Globus pallidus (tissue), 1 donor: ENCODE measurements at places on chromosomes 3 and 15.
A peak's percentile ranks its signal among the peaks of the same experiment; 100 is the strongest.

GRCh38 chr3:42829628-42830436 lies 20.6 kb downstream of the ACKR2 start:
- DNase-seq, result no peak

- no peak for DNase-seq
Measured at GRCh38 chr15:97072545-97072944, 742.0 kb downstream of the NR2F2 start.

DNA sequence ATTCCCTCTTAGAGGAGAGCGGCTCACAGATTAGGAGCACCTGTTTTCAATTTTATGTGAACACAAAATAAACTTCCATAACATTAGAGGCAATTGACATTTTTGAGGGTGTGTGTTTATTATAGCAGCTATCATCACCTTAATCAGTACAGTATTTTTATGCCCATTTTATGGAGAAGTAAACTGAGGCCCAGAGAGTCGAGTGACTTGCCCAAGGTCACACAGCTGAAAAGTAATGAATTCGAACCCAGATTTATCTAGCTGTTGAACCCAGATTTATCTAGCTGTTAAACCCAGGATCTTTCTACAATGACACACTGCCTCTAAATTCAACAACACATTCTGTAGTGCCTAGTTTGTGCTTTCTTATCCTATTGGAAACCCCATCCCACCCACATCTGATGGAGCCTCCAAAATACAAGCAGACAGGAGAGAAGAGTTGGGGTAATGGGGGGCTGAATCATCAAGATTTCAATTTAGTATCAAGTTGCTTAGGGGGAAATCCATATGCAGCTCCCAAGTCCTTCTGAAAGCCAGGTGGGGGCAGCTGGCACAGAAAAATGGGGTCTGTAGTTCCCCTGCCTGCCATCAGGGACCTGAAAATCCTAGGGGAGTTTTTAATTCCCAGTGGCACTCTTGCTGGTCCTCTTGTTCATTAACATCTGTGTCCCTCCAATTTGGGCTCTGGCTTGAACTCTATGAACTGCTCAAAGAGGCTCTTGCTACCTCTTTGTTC lies 50.4 kb upstream of the TRA2B start:
- no peak for DNase-seq

DNA sequence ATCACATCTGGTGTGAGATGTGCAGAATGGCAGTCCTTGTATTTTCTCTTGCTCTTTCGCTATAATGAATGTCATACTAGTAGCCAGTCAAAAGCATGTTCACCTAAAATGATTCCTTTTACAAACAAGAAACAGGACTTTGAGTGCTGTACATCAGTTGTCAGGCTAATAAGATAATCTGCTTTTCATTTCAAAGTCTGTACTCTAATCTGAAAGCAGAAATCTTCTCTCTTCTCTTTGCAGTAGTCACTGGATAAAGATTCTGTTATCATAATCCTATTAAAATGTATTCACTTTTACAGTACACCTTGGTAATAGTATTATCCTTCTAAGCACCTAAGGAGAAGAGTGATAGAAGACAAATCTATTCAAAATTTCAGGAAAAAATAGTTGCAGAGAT lies 300.1 kb downstream of the MFSD1 start:
- no peak for DNase-seq

- no peak for DNase-seq
Measured at GRCh38 chr15:66092053-66093016, 161.2 kb downstream of the MEGF11 start.

DNA sequence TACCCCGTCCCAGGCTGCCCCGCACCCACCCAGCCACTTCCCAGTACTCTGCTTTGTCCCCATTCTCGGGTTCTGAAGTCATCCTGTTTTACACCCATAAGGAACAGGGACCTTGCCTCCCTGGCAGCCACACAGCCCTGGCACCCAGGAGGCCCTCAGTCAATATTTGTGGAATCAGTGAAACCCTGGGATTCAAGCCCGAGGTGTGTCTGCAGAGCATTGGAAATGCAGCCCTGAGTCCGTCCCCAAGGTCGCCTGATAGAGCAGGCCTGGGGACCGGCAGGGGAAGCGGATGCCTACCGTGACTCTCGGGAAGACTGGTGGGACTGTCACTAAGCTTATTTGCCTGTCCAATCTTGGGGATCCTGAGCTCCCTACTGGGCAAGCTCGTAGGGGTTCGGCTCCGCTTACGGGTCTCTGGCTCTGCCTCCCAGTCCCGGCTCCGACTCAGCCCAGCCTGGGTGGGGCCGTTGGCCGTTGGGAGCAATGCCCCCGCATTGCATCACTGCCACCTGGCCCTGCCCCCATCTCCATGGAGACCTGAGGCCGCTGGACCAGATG lies 64.4 kb upstream of the TAMM41 start:
- no peak for DNase-seq

- no peak for DNase-seq
Measured at GRCh38 chr15:36738817-36739216, 159.4 kb downstream of the CDIN1 start.

GRCh38 chr15:63519041-63519440 lies 14.6 kb downstream of the USP3 start:
- DNase-seq, result no peak

DNA sequence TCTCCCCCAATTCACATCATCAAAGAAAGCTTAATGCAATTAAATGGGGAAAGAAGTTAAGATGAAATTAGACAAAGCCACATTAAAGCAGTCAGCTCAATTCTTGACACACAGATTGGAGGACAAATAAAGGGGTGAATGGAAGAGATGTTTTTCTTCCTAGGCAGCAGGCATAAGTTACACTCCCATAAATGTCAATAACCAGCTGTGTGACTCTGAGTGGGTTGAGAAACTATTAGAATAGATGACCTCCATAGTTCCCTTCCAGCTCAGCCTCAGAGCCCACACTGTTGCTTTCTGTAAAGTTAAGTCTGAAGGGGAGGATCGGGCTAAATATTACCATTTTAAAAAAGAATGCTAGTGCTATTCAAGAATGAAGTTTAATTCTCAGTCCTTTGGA lies 71.0 kb downstream of the THBS1 start:
- no peak for DNase-seq

- DNase-seq, result no peak
Measured at GRCh38 chr3:13190378-13190765, 117.1 kb upstream of the IQSEC1 start.

DNA sequence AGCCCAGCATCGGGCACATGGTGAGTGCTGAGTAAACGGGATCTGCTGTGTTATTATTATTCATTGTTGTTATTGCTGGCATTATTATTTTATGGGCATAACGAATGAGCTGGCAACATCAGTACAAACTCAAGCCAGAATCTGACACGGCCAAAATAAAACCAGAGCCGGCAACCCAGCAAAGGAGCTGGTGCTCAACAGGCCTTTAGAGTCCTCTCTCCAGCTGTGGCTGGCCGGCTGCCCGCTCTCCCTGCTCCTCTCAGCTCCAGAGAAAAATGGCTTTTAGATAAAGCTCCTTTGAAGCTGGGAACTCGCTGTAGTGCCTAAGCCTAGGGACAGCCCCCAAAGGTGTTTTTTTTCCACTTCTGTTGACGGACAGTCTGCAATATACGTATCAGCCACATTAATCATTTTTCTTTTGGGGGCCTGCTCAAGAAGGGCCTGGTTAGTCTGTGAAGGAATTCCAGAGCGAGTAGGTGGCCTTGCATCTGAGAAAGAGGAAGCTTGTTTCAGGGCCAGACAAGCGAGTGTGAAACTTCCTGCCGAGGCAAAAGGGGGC lies 193.9 kb upstream of the UBE2E1 start:
- DNase-seq, result peak; percentile 88
